ENCODE measurements at places on chromosomes 4 and X.

DNA sequence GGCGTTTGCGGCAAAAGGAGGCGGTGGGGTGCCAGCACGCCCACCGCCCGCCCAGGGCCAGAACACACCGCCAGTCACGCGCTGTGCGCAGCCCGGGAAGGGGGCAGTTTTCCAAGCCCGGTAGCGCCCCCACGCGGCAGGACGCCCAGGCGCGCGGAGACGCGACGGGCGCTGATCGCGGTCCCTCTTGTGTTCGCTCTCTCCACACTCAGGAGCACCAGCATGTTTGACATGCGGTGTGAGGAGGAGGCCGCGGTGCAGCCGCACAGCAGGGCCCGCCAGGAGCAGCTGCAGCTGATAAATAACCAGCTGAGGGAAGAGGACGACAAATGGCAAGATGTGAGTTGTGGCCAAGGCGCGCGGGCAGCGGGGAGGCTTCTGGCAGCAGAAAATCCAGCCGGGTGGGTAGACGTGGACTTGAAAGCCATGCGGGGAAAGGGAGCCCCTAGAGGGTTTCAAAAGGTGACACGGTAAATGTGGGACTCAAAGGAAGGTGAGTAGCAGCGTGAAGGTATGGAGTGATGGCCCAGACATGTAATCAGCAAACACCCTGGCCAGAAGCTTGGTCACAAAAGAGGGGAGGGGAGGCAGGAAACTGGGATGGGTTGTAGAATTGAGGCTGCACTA is 104.1 kb downstream of the PHOX2B start:
- peak; percentile 44 for DNase-seq

- no peak for DNase-seq
Measured at GRCh38 chr4:139876337-139876941, 210.8 kb downstream of the MGST2 start.

DNA sequence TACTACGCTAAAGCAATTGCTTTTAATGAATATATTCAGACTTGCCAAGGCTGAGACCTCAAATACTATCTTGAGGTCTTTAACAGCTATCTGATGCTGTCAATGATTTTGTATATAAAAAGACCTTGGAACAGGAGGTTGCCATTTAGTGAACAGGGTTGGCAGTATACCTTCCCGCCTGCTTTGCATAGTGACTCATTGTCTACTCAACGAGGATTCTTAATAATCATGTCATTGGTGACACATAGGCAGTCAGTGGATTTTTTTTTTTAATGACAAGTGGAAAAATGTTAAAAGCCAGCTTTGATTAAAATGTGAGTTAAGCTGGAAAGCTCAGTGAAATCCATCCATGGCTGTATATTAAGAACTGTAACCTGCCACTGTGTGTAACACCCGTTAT is 164.0 kb downstream of the ASMT start:
- no peak for DNase-seq

DNA sequence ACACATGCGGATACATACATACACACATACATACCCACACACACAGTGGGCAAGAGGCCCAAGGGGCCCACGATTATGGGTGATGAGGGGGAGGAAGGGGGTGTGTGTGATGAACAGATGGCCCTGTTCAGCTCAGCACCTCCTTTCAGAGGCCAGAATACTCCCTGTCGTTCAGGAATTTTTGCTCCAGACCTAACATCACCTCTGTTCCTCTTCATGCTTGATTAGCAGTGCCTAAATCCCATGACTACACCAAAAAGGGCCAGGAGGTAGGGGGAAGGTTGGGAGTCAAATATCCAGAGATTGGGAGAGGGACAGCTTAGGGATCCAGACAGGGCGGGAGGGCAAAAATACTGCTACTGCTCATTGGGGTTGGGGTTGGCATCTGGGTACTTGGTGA is 42.7 kb downstream of the SMC1A start:
- no peak for DNase-seq

DNA sequence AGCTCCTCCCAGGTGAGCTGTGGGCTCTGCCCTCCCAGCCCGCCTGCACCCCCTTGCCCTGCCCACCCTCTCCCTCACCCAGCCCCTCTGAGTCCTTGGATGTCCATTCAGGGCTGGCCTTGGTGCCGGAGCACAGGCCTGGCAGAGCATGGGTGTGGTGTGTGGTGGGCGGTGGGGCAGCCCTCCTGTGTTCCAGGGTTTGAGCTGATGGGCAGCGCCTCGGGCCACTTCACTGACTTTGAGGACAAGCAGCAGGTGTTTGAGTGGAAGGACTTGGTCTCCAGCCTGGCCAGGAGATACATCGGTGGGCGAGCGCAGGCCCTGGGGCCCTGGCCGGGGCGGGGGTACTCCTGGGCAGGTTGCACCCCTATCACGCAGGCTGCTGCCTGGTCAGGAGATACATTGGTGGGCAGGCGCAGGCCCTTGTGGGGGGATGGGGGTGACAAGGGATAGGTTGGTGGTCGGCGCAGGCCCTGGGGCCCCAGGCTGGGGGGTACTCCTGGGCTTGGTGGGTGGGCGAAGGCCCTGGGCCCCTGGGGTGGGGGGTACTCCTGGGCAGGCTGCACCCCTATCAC is 7.6 kb upstream of the SLC26A1 start:
- no peak for DNase-seq

DNA sequence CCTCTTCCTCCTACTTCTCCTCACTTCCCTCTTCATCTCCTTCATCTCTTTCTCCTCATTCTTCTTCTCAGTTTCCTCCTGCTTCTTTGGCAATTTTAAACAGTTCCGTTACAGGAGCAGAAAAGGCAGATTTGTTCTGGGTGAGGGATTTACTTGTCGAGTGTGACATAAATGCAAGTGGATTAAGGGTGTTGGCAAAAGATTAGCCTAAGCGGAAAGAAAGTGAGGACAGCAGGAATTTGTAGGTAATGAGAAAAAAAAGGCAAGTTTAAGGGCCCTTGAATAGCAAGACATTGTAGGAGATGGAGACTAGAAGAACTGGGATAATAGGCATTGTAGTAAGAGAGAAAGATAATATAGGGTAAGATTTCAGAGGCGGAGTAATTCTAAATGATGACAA is 841.6 kb downstream of the RAPGEF2 start:
- no peak for DNase-seq

DNA sequence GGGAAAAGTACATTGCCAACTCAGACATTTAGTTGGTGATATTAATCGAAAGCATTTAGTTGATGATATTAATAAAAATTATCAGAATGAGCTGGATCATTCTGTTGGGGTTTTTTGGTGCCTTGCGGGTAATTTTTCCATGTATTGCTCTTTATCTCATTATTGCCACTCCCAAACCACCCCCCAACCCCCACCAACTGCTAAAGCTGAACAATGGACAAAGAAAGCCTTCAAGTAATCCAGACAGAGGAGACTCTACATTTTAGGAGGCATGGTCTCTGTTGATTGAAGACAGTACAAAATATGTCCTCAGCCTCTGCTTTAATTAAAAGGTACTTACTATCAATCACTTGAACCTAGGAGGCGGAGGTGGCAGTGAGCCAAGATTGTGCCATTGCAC is 22.5 kb downstream of the PDK3 start:
- no peak for DNase-seq

GRCh38 chr4:133145758-133146573 is 3.1 kb upstream of the PCDH10 start:
- no peak for DNase-seq

- DNase-seq = no peak
Measured at GRCh38 chr4:37988670-37989069, 28.5 kb downstream of the PTTG2 start.

DNA sequence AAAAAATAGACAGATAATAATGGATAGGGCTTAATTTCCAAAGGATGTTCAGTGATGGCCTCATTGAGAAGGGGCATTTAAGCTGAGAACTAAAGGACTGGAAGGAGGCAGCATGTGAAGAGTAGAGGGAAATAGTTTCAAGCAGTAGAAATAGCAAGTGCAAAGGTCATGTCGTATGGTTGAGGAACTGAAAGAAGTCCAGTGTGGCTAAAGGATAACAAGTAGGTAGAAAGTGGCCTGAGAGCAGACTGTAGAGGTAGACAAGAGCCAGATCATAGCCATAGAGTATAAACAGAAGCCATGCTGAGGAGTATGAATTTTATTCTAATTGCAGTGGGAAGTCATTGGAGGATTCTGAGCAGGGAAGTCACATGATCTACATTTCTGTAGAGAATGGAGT is 72.3 kb downstream of the GRIA3 start:
- DNase-seq = no peak

DNA sequence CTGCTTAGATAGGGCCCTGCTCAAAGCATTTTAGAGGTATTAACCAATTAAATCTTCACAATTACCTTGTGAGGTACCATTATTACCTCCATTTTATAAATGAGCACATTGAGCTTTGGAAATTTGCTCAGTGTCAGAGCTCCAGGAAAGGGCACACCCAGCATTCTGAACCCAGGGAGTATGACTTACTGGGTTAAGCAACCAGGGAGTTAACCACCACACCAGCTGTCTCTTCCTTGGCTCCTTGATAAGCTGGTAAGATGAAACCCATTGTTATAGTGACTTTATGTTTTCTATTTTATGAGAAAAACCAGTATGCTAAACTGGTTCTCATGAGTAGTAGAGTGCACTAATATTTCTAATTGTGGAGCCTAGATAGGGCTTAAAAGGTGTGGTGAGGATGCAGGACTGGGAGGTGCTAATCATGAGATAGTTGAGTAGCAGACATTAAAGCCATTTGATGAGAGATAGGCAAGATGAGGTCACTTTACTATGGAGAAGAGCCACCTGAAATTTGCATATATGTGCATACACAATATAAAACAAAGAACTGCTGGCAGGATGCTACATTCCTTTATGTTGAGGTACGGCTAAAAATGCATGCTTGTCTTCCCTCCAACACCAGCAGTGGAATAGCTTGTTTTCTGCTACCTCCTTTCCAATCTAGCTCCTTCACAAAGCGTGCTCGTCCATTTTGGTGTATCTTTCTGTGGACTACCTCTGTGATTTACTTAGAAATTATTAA is 556.1 kb downstream of the SPRY1 start:
- no peak for DNase-seq

GRCh38 chrX:9339603-9340491 is 125.0 kb upstream of the TBL1X start:
- DNase-seq = no peak

GRCh38 chr4:142365391-142365790 is 480.7 kb downstream of the INPP4B start:
- DNase-seq = no peak

DNA sequence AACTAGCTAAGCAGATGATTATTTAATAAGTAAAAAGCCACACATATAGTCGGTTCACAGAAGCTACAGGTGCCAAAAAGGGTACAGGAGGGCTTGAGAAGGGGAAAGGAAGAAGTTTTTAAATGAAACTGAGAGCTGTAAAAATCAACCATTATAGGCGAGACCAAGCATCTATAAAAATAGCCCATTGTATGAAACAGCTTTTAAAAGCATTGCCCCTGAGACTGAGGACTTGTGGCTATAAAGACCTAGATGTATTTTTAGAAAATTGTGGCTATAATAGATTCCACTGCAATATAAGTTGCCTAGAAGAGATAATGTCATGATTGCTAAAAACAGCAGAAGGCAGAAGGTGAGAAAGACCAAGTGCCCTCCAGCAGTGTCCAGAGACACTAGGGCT is 15.0 kb upstream of the TTC29 start:
- DNase-seq = no peak

GRCh38 chr4:143421609-143422008 is 84.9 kb downstream of the GAB1 start:
- no peak for DNase-seq

DNA sequence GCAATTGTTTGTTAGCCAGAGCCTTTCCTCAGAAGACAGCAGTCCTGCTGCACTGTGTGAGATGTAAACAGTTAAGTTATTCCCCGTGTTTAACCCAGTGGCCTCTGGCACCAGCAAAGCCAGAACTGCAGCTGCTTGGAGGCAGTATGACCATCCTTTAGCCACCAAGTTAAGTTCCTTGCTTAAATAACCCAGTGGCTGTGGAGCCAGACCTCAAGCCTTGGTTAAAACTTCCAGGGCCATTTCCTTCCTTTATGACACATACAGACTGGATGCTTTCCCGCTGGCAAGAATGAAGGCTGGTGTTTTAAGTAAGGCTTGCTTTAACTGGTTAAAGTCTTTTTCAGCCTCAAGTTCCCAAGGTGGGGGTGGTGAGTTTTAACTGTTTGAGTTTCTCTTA is 379.8 kb downstream of the DCAF12L2 start:
- DNase-seq = no peak

GRCh38 chrX:16458208-16458607 is 191.8 kb upstream of the S100G start:
- no peak for DNase-seq

DNA sequence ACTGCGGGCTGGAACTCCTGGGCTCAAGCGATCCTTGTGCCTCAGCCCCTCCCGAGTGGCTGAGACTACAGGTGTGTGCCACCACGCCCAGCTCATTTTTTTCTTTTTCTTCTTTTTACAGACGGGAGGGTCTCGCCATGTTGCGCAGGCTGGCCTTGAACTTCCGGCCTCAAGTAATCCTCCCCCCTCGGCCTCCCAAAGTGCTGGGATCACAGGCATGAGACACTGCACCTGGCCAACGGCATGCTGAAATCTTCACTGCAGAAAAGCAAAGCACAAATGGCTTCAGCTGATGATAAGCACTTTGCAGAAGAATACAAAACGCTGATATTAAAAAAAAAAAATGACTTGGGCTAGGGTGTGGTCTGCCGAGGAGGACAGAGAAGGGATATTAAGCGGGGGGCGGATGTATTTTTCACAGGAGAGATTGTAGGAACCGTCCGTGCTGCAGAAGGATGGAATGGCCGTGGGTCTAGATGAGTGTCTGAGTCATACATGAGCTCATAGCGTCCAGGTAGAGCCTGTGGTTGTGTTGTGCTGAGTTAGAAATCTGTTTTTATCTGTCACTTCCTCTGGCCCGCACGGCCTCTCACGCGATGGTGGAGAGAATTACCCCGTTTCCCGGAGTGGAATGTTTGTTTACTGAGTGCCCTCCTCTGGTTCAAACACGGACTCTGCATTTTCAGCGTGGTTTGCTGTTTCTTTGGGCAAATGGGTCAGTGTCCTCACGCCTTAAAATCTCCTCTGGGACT is 8.5 kb upstream of the AKAP17A start:
- DNase-seq = no peak

GRCh38 chr4:138052806-138053632 is 189.1 kb downstream of the SLC7A11 start:
- no peak for DNase-seq

DNA sequence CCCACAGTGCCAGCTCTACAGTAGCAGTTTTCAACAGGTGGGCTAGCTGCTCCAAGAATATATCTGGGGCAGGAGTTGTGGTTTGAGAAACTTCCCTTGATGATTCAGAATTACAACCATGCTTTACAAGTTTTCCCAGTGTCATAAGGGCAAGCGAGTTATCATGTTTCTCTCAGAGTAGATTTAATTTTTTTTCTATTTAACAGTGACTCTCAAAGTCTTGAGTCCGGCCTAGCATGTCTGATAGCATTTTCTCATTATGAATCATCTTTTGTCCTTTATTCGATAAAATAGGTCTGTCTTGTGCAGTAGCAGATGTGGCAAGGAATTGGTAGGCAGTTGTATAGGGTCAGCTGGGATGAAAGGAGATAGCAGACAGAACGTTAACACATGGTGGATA is 62.2 kb upstream of the SPANXD start:
- no peak for DNase-seq

Measured in omental fat pad (tissue), 4 donors.